Right kidney (tissue), 9 donors: ENCODE measurements at places on chromosomes 12 and 14.

DNA sequence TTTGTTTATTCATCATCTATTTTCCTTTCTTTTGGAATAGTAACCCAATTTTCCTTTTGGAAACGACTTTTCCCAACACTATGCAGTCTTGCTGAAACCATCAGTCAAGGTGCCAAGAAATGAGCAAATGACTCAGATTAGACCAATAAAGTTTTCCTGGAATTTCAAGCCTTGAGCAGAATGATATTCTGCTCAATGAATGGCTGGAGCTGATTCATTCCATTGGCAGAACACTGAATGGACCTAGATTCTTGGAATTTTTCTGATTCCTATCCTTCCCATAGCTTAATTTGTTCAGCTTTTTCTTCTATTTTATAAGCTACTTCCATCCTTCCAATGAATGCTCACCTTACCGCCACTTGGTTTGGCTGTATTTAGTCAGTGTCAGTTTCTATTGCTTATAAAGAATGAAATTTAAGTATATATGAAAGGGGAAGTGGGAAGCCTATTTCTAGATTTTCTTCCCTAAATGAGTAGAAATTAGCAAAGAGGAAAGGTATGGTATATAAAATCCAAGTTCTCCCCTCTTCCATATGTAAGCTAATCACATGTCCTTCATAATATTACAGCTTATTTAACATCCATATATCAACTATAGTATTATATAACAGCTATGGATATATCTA is 89.0 kb downstream of the C14orf39 start:
- no peak for DNase-seq

- no peak for DNase-seq
These were observed 380.4 kb upstream of the DDHD1 start for GRCh38 chr14:53533384-53533970.

DNA sequence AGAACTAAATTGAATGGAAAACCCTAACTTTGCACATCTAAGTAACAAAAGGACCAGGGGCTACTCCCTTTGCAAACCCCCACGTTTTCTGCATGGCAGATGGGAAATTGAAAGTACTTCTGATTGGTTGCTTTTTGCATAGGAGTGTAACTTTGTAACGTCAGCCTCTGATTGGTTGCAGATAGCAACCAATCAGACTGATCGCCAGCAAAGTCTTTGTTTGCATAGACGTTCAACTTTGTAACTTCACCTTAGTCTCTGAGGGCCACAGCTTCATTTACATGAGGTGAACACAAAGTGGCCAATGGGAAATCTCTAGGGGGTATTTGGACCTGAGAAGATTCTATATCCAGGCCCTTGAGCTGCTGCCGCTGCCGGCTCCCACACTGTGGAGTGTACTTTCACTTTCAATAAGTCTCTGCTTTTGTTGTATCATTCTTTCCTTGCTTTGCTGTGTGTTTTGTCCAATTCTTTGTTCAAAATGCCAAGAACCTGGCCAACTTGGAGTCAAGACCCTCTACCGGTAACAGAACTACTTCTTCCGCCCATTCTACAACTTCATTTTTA is 102.5 kb upstream of the PRICKLE1 start:
- no peak for DNase-seq

DNA sequence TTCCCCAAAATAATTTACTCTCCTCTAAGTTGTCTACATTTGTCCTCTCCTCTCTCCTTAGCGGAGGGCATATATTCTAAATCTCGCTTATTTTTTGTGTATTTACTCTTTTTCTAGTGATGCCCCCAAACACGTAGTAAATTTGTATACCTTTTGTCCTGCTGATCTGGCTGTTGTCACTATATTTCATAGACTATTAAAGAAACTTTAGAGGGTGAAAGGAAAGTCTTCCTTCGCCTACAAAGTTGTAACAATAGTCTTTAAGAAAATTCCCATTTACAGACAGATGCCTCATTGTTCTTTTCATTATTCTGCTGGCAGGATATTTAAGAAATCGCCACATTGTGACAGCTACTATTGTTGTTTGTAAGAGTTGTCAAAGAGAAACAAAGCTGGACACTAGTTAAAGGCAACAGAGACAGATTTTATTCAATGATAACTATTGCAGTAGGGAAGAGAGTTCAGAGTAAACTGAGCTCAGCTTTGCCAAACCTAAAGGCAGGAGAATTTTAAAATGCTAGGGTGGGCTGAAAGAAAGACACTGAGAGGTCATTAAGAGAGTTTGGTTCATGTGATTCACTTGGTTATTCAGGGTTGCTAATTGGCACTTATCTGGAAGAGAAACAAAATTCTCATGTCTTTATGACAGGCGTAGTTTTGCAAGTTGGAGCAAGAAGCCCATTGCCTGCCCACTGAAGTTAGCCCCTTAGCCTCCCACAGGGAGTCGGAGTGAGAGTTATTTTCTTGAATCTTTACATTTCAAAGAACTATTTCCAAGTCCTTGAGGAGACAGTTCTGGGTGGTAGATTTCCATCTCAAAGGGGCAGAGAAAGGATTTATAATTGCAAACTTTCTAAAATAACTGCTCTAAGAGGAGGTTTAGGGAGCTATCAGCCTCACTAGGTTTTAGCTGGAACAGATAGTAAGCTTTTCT is 1272.5 kb upstream of the SEL1L start:
- DNase-seq: no peak

DNA sequence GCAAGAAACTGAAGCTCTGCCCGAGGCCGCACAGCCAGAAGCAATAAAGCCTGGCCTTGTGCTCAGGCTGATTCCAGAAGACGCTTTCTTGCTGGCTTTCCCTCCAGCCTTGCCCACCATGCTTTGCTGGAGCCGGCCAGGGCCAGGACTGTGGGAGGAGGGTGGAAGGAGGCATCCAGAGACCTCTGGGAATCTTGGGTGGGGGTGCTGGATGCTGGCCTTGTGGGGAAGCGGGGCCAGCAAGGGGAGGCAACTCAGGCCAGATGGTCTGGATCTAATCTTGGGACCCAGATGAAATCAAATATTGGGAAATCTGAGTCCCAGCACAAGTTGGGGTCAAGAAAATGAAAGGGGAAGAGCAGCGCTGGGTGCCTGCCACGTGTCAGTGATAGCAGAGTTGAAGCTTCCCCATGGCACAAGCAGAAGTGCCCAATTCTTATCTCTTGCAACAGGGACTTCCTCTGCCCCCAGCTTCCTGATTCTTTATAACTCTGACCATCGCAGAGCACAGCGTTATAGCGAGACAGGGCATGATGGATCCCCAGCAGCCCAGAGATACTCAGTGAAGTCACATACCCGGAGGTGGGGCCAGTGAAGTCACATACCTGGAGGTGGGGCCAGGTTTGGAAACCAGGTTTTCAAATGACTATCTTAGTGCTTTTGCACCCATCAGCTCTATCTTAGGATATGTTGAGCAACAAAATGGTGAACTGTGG is 6.4 kb upstream of the RABGGTA start:
- DNase-seq: no peak

GRCh38 chr12:12506496-12506890 is 56.2 kb downstream of the DUSP16 start:
- peak; percentile 31 for DNase-seq

DNA sequence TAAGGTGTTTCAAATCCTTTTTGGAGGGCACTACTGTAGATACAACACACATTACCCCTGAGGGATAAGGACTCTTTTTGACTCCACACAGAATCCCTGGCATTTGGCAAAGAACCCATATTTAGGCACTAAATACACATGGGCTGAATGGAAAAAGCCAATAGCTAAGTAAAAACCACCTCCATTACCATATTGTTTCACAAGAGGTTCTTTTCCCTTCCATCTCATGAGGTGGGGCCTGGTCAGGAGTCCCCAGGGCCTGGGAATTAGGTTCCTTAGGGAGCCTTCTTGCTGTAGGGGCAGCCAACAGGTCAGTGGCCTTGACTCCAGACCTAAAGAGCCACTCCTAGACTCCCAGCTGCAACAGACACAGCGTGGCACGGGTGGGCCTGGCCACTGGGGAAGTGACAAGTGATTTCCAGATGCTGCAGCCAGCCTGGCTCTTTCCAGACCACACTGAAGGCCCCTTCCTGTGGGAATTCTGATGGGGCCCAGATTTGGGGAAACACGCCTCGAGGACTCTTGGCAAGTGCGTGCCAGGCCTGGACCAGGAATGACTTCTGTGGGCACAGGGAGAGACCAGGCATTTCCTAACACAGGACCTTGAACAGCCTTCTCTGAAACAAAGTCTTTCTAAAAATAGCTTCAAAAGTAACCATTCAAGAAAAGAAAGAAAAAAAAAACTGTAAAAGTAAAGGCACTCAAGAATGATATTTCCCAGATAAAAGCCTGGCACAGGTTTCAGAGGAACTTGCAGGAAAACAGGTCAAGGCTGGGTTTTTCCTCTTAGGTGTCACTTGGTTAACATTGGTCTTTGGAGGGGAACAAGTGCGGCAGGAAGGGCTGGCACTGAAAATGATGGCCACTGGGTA is 18.1 kb downstream of the SSH1 start:
- DNase-seq: no peak

DNA sequence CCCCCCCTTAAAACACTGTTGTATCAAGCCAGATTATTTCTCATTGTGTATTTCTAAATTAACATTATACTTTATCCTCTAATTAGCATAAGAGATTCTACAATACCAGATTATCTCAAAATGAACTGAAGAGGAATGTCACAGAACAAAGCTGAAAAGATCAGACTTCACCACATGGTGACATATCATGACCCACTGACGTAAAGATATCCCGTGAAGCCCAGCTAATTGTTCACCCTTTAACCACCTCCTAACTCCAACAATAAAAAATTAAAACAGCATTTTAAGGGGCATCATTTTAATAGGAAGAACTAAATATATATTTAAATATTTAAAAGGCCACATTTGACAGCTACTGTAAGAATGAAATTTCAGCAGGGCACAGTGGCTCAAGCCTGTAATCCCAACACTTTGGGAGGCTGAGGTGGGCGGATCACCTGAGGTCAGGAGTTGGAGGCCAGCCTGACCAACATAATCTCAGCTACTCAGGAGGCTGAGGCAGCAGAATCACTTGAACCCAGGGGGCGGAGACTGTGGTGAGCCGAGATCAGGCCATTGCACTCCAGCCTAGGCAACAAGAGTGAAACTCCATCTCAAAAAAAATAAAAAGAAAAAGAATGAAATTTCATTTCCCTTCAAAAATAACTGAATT is 29.0 kb downstream of the CDK17 start:
- no peak for DNase-seq

DNA sequence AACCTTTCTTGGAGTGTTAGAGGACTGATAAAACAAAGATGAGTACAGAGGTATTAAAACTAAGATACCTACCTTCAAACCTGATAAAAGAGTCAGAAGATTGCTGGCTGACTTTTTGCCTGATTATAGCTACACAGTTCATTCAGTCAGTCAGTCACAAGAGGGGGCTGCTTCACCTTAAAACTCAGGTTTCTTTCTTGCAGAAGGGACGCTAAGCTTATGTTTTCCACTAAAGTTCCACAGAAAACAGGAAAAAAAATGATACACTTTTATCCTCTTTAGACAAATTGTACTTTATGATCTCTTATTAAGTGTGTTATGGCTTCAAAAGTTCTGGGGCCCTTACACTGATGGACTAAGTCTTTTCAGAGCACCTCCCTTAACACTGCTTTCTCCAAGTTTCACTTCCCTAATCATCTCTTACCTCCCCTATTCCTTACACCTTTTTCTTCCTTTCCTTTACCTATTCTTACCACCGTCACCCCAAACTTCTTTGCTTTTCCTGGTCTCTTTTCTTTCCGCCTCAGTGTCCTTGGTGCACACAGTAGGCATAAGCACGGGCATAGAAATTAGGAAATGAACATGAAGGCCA is 448.7 kb upstream of the OR4E1 start:
- DNase-seq: no peak

DNA sequence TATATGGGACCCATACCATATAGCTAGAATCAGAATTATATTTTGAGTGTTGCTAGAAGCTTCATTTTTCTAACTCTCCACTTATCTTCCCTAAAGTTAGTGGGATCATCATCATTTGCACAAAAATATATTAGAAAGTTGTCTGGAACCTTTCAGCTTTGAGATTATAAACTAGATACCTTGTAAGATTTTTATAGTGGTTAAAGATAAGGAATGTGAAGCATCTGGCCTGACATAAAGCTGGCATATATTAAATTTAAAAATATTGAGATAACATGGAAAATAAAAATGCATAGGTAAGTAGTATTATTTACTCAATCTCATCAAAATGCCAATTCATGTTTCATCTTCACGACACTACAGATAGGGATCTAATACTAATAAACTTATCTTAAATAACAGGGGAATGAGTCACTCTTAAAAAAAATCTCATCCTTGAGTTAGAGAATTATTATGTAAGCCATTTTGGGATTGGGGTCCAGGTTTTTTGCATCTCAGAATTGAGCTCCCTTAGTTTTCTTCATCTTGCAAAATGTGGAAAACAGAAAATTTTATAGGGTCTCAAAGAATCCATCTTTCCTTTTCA is 318.5 kb downstream of the KCNC2 start:
- DNase-seq: no peak

DNA sequence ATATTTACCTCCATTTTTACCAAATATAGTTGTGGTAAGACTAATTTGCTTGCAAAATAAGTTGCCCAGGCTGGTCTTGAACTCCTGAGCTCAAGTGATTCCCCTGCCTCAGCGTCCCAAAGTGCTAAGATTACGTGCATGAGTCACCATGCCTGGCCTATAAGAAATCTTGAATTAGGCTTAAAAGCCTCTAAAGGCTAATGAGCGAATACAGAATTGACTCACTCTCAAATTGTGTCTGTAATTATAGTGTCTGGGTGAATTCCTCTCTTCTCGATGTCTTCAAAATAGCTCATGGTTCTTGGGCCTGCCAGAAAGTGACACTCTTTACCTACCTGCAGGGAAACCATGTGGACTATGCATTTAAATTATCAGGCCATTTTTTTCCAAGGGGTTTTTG is 403.5 kb downstream of the SLC16A7 start:
- DNase-seq: no peak

GRCh38 chr12:10214136-10214894 is 1.6 kb downstream of the GABARAPL1 start:
- DNase-seq: peak; percentile 22

GRCh38 chr14:54944737-54945391 is 42.2 kb upstream of the GCH1 start:
- DNase-seq: no peak

- no peak for DNase-seq
These were observed 20.9 kb downstream of the HEBP1 start for GRCh38 chr12:12979126-12979525.

DNA sequence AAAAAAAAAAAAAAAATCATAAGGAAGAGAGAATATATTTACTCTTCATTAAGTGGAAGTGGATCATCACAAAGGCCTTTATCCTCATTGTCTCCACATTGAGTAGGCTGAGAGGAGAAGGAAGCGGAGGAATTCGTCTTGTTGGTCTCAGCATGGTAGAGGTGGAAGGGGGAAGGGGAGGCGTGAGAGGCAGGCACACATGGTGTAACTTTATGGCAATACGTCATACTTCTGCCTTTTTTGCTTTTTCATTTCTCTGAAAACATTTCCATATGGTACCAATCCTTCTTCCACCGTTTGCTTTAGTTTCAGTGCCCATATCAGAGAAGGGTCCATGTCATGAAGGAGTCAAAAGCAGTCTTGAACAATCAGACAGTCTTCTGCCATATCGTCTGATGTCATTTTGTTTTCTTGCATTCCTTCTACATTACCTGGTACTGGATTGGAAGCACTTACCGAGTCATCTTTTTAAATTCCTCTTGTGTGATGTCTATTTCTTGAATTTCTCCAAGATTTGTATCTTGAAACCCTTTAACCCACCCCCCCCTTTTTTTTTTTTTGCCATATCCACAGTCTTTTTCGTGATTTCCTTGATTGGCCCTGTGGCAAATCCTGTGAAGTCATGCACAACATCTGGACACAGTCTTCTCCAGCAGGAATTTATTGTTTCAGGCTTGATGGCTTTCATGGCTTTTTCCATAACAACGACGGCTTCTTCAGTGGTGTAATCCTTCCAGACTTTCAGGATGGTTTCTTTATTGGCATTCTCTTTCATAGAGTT is 8.9 kb downstream of the FUT8 start:
- DNase-seq: no peak
